ENCODE measurements at places on chromosomes 3 and 15.

GRCh38 chr15:77738038-77738370 lies 105.3 kb upstream of the LINGO1 start:
- DNase-seq = no peak

DNA sequence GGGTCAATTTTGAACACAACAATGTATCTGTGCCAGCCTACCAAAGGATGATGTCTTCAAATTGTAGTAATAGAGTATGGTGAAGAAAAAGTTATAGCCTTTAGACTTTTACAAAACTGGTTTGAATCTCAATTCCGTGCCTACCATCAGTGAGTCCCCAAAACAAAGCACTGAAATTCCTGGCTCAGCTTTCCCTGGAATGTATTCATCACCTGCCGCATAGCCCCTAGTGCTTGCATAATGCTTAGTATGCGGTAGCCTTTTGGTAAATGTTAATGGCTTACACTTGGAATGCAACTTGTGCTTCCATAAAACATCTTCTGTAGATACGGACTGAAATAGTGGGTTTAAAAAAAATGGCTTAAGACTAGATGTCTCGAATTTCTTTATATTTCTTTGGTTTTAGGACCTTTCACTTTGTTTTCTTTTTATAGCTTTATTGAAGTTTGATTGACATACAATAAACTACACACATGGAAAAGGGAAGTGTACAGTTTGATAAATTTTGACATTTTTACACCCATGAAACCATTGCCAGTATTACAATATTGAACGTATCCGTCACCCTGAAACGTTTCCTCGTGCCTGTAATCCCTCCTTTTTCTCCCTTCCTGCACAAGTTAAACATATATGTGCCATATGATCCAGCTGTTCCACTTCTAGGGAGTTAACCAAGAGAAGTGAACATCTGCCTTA lies 12.1 kb downstream of the SACM1L start:
- no peak for DNase-seq

DNA sequence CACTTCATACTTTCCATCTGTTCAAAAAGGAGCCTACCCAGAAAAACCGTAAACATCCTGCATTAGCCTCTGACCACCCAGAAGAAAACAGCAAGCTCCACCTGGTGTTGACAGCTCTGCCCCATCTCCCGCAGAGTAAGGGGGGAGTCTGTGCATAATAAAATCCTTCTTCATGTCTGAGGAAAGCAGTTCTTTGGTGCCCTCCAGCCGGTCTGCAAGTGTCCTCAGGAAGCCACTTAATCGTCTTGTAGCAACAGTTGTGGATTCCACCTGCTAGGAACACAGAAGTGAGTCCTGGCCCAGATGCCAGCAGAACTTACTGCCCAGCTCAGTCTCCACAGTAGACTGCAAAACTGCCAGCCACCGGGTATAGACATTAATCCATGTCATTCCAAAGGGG lies 22.5 kb downstream of the RIOX2 start:
- no peak for DNase-seq

- DNase-seq = no peak
These were observed 68.6 kb downstream of the DCLK3 start for GRCh38 chr3:36695769-36696137.

- no peak for DNase-seq
These were observed 31.9 kb downstream of the TRAK1 start for GRCh38 chr3:42123012-42123581.

DNA sequence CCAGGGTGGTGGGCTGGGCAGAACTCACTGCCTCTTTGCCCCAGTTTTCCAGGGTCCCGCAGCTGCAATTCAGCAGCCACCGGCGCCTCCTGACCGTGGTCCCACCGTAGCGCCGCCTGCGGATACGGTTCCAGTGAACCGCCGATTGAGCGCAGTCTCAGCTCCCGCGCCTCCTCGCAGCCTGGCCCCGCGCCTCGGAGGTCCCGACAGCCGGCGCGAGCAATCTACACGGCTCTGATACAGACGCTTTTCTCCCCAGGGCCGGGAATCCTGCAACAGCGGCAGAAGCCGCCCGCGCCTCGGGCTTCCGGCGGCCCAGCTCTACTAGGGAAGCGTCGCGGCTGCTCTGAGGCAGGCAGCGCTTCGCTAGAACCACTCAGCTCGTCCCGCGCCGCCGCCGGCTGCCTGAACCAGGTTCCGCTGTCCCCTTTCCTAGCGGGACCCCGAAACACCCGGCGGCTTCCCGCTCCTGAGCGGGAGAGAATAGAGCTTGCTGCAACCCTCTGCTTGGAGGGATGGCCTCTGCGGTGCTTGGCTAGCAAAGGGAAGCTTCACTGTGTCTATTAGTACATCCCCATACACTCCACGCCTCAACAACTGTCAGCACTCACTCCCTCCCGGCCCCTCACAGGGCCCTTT lies 3.1 kb downstream of the FOXL2NB start:
- DNase-seq = peak; percentile 57

GRCh38 chr3:55333046-55333445 lies 154.1 kb downstream of the WNT5A start:
- no peak for DNase-seq

- DNase-seq = no peak
These were observed 6.8 kb downstream of the ANXA2 start for GRCh38 chr15:60390871-60391501.

DNA sequence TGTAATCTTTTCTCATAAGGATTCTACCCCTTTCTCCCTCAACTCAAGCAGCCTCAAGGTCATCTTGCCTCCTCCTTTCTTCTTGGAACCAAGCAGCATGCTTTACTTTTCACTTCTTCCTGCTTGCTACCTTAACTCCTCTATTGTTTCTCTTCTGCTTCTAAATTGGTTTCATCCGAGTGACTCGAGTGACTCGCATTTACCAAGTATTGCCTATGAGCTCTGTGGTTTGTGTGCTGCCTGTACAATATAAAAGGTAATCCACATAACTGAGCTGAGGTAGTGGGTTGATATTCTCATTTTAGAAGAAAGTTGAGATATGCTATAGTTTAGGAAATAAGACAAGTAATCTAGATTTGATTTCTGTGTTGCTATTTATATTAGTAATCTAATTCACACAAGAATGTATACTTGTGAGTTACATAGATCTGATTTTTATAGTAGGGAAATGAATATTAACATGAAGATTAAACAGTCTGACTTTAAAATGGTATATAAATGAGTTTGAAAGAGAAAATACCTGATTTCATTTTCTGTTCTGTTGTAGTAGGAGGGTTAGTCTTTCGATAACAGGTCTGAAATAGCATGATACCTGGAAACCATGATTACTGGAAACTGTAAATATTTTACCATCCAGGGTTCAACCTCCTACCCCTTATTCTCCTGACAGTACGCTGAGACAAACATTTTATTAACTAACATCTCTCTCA lies 5.5 kb downstream of the HHLA2 start:
- DNase-seq = no peak

GRCh38 chr3:85387913-85388505 lies 429.2 kb downstream of the CADM2 start:
- DNase-seq = no peak

- DNase-seq = no peak
These were observed 15.0 kb downstream of the CDAN1 start for GRCh38 chr15:42721916-42722315.

- no peak for DNase-seq
These were observed 13.4 kb downstream of the ADAM10 start for GRCh38 chr15:58736018-58736643.

DNA sequence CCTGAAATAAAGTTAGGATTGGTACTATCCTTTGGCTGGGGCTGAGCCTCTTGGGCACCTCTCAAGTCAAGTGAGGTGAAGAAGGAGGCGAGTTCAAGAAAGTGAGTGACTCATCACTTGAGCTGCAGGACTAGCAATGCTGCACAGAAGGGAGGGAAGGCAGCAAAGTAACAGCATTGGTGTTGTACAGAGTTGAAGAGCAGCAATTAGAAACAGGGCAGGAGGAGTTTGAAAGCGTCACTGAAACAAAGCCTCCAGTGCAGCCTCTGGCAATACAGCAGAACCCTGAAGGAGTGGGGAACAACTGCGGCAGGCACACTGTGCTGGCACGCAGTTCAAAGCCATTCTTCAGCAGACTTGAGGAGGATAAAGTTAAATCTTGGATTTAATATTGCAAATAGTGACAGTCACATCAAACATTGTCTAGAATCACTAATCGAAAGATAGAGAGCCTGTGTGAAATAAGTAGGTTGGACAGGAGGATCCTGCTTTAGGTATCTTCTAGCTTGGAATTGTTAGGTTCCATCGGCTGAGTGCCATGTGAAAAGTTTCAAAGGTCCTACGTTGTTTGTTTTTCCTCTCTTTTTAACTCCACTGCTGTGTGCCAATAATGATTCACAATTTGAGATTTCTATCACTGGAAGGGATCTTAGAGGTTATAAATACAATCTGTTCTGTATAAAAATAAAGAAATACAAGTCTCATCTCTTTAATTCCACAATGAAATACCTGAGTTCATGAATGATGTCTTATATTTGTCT lies 479.8 kb downstream of the NAALADL2 start:
- no peak for DNase-seq

GRCh38 chr15:73335026-73335425 lies 33.7 kb downstream of the HCN4 start:
- DNase-seq = no peak

GRCh38 chr3:49135499-49135898 lies 2.6 kb upstream of the LAMB2 start:
- DNase-seq = no peak

DNA sequence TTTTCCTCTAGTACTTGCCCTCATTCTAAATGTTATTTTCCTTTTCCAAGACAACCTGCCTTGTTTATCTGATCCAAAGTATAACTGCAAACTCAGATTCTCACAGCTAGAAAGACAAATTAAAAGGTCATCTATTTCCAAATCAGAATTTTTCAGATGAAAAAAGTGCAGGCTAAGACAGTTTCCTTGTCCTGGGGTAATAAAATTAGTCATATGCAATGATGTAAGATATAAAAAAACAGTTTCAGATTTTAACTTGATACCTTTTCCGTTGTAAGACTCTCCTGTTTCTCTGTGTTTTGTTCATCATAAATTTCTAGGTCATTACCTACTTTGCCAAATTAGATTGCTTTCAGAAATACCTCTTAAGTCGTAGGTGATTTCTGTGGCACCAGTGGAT lies 238.4 kb upstream of the PEX5L start:
- DNase-seq = no peak

DNA sequence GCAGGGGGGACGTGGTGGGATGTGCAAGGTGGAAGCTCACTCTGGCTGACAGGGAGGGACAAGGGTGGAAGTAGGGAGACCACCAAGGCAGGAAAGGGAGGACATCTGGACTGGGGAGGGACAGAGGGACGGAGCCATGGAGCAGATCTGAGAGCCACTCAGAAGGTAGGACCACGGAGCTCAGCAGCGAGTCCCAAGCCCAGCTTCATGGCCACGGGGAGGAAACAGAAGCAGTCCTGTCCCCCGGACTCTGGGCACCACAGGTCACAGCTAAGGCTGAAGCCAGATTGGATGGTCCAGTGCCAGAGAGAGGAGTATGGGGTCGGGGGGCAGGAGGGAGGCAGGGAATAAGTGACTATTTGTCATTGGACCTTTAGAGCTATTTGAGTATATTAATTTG lies 220.1 kb downstream of the TBC1D2B start:
- DNase-seq = no peak

- DNase-seq = no peak
These were observed 61.8 kb downstream of the SLC9A9 start for GRCh38 chr3:143786219-143787191.

DNA sequence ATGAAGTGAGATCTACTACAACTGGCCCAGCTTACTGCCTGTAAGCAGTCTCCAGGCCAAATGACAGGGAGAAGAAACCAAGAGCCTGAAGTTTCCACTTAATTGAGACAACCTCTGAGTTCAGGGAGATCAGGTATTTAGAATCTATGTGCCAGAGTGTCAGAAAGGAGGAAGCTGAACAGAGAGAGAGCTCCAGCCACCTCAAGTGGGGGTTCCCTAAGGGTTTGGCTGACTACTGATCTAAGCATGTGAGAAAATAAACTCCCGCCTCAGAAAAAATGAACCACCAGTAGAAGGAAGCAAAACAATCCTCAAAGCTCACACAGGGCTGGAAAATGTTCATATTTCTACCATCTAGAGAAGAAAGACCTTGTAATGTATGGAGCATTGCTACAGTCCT lies 25.0 kb downstream of the ADAM10 start:
- DNase-seq = no peak

- no peak for DNase-seq
These were observed 64.5 kb downstream of the DAPK2 start for GRCh38 chr15:63981596-63982320.

- no peak for DNase-seq
These were observed 51.7 kb downstream of the SLC6A6 start for GRCh38 chr3:14453876-14454638.

- DNase-seq = no peak
These were observed 35.5 kb upstream of the EPHB3 start for GRCh38 chr3:184526088-184526433.

- no peak for DNase-seq
These were observed 55.9 kb downstream of the THSD4 start for GRCh38 chr15:71171195-71171594.

GRCh38 chr3:13414040-13414729 lies 5.9 kb downstream of the NUP210 start:
- DNase-seq = peak; percentile 77

DNA sequence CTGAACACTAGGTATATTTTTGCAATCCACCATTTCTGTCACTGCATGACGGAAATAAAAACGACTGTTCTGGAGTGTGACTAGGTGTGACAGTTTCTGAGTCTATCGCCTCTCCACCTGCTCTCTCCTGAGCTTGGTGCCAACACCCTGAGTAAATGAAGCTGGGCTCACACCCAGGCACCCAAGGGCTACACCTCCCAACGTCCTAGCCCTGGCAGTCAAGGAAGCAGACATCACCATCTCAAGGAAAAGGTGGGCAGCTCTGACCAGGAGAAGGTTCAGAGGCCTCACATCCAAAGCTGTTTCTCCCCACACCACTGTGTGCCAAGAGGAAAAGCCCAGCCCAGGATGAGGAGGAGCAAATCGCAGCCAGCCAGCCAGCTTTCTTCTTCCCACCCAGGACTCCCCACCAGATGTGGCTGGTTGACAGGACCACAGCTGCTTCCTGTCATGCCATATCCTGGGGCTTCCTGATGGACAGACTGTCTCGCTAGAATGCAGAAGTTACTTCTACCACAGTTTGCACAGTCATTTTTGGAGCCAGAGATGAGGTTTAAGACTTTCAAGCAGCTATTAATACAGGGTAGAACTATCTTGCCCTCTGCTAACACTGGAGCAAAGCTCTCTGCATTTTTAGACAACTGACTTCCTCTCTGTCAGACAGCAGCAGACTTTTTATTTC lies 3.3 kb downstream of the SCAMP2 start:
- DNase-seq = no peak

- DNase-seq = peak; percentile 3
These were observed 25.3 kb downstream of the TRAK1 start for GRCh38 chr3:42116466-42116865.

GRCh38 chr15:81483496-81483895 lies 109.5 kb upstream of the TMC3 start:
- DNase-seq = no peak

DNA sequence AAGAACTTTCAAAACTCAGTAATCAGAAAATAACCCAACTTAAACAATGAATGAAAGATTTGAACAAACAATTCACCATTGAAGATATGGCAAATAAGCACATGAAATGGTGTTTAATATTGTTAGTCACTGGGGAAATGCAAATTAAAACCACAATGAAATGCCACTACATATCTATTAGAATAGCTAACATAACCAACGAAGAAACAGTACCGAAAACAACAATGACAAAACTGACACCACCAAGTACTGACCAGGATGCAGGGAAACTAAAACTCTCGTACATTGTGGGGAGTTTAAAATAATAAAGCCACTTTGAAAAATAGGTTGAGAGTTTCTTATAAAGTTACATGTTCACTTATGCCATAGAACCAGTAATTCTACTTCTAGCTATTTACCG lies 69.1 kb downstream of the KBTBD8 start:
- DNase-seq = no peak
